ENCODE measurements at places on chromosomes 1 and 21.
A peak's percentile ranks its signal among the peaks of the same experiment; 100 is the strongest.

DNA sequence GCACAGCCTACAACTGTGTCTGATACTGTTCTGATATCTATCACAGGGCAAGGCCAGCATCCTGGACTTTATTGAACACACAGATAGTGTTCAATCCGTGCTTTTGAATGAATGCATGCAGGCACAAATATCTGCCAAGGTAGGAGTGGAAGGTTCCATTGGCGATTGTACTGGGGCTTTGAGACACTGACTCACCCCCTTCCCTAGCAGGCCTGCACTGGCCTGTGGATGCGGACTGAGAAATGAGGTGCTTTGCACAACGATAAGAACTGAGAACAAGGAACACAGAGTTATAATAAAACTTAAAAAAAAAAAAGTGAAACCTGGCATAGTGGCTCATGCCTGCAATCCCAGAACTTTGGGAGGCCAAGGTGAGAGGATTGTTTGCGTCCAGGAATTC lies 62.4 kb upstream of the NGF start:
- no peak for DNase-seq

DNA sequence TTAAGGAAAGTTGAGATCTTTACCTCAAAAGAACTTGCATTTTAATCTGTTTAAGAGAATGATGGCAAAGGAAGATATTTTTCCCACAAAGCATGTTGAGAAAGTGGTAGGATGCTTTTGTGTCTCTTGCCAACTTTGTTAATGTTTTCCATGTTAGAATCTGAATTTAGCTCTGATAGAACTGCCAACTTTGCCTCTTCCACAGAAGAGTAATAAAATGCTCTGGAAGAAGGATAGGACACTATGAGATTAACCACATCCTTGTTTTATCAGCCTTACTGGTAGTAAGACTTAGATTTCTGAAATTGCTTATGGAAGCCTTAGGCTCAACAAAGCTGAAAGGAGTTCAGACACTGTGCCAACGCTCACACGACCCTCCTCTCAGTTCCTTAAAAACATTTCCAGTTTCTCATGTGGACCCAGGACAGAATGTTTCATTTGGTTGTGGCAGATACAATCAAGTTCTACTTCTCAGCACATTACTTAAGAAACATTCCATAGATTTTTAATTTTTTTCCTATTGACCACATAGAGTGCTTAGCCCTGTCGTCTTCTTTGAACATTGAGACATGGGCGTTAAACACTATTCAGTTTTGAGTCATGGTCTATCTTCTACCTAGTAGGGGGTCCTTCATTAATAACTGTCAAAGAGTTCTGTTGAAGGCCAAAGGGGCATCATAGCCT lies 59.0 kb downstream of the MTR start:
- no peak for DNase-seq

GRCh38 chr1:67429011-67429527 lies 1.1 kb downstream of the SERBP1 start:
- peak; percentile 19 for DNase-seq

- no peak for DNase-seq
These were observed 36.4 kb downstream of the DENND1B start for GRCh38 chr1:197738927-197739326.

GRCh38 chr21:30718239-30718909 lies at the start of gene KRTAP21-3:
TSS of gene KRTAP21-3 (minus strand) at chr21:30718777. CDS start at chr21:30718759, 18 bp downstream.
- DNase-seq: no peak

DNA sequence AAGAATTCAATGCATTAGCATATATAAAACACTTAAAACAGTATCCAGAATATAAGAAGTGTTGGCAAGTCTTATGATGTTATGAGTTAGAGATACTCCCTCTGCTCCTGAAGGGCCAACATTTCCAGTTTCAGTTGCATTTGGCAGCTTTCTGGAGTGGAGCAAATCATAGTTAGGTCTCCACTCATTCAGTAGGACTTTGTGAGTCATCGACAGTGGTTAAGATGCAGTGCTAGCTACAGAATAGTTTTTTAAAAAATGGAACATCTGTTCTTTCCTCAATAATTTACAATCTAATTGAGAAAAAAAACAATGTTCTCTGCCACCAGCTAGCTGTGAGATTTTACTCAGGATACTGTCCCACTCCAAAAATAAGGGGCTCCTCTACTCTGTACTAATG lies 389.1 kb downstream of the HLX start:
- DNase-seq: no peak

DNA sequence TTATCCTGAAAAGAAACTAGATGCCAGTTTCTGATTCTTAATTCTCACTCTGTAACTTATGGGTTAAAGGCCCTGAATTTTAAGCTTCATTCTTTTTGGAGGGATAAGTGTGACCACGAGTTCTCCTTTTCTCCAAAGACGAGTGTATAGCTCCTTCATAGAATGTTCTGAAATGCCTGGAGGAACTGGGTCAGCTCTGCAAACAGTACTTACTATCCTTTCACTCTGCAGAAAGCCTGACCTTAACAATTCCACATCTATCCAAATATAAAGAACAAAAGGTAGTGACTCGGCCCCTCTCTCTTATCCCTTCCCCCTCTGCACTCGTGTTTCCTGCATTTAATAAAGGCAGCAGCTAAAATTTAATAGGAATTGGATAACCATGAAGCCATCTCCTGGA lies 150.5 kb downstream of the LYPLAL1 start:
- no peak for DNase-seq

- DNase-seq: no peak
These were observed 16.4 kb downstream of the IGFN1 start for GRCh38 chr1:201207046-201207445.

DNA sequence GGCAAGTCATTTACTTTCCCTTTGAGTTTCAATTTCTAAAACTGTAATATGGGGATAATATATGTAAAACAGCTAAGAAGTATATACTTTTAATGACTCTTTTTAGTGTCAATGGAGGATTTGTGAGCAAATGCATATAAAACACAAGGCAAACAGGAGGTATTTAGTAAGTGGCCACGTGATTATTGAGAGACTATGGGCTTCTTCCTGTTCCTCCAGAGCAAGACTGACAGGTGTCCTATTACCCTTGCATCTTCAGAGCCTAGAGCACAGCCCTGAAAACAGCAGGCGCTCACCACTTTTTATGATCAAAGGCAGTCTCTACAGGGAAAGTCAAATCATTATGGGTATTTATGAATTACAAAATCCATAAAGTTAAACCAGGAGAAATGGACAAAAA lies 941 bp upstream of the ROR1 start:
- no peak for DNase-seq

- DNase-seq: no peak
These were observed 252.6 kb downstream of the NFIA start for GRCh38 chr1:61334718-61335589.

GRCh38 chr1:3695326-3696217 lies 43.3 kb downstream of the TP73 start:
- peak; percentile 45 for DNase-seq

DNA sequence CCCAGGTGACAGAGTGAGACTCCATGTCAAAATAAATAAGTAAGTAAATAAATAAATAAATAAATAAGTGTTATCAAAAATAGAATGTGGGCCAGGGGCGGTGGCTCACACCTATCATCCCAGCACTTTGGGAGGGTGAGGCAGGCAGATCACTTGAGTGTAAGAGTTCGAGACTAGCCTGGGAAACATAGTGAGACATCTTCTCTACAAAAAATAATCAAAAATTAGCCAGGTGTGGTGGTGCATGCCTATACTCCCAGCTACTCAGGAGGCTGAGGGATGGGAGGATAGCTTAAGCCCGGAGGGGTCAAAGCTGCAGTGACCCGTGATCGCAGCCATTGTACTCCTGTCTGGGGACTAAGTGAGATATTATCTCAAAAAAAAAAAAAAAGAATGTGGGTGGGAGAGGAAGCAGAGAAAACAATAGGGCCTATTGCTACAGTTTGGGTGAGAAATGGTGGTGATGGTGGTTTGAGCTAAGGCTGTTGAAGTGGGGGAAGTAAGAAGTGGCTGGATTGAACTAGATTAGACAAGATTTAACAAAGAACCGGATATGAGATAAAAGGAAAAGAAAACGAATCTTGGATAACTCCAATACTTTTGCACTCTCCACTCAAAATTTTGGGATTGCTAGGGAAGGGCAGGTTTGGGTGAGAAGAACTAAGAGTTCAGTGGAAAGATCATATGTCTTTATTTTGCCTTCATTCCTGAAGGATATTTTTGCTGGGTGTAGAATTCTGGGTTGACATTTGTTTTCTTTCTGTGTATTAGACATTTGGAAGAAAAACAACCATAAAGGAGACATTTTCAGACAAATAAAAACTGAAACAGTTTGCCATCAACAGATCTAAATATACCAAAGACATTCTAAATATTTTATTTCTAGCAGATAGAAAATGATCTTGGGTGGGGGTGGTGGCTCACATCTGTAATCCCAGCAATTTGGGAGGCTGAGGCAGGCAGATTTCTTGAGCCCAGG lies 57.1 kb upstream of the SPOCD1 start:
- no peak for DNase-seq

- no peak for DNase-seq
These were observed 7.7 kb downstream of the PADI1 start for GRCh38 chr1:17212487-17213121.

- DNase-seq: no peak
These were observed 178.5 kb upstream of the DEPDC1 start for GRCh38 chr1:68675336-68675735.

DNA sequence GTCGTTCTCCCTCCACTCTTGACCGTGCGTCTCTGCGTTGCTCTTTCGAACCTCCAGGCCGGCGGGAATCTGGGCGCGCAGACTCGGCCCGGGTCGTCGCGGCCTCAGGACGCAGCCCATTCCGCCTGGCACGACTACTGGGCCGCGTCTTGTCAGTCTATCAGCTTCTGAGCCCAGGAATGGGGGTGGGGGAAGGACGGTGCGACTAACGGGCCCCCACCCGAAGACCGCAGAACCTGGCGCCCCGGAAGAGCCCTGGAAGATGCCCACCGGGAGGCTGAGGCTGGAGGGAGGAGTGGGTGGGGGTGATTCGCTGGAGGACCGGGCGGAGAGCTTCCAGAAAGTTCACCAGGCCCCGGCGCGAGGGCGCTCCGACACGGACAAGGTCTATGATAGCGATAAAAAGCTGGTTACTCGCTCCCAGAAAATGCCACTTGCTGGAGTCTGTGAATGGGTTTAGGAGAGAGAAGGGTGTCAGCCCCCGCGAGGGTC lies 1.7 kb upstream of the DMRTA2 start:
- no peak for DNase-seq

DNA sequence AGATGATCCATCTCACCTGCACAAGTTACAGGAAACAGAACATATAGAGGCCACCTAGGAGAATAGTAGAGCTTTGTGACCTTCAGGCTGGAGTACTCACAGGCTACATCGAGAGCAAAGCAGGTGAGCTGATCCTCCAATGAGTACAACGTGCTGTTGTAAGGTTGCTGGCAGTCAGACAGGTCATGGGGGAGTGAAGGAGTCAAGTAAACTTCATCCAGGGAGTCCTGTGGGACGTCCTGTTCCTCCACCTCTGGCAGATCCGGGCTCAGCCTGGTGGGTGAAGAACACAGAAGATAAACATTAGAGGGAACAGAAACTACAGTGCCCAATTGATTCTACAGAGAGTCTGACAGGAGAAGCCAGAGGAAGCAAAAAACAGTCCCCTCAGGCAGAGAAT lies 62.5 kb downstream of the PRKAB2 start:
- no peak for DNase-seq

GRCh38 chr21:36860736-36861594 lies 105.5 kb downstream of the HLCS start:
- no peak for DNase-seq

- no peak for DNase-seq
These were observed 3.0 kb upstream of the CRB1 start for GRCh38 chr1:197264936-197265567.

DNA sequence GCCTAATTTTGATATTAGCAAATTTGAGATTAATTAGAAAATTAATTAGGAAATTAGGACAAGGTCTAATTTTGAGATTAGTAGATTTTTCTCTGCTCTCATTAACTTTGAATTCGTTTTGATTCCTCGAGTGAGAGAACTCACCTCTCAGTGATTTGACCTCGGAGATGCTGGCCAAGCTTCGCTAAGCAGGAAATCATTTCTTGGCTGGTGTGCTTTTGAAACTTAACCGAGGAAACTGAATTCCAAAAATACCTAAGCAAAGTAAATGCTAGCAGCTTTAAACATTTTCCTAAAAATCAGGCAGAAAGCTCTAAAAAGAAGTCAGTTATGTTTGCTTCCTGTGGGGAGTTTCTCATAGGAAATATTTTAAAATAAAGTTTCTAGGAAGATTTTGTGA lies 34.9 kb downstream of the CDC14A start:
- no peak for DNase-seq

- DNase-seq: no peak
These were observed 14.9 kb upstream of the RNF223 start for GRCh38 chr1:1088801-1089680.

GRCh38 chr1:227891955-227892488 lies 55.7 kb downstream of the WNT9A start:
- DNase-seq: no peak

DNA sequence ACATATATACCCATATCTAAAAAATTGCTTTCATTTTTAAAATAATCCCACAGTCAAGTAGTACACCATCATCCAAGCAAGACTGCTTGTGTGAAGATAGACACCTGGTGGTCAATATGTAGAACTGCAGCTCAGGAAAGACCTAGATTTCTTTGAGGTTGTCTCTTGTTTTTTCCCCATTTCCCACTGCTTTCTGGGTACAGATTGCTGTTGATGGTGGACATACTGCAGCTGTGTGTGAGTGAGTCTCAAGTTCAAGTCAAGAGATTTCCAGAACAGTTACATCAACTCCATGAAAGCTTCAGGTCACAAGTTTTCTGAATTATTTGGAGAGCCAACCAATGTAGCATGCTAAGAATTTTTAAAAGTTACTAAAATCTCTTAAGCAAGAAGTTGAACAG lies 306.4 kb downstream of the DUSP10 start:
- peak; percentile 26 for DNase-seq

GRCh38 chr1:158833264-158833663 lies 2.1 kb downstream of the MNDA start:
- DNase-seq: no peak

DNA sequence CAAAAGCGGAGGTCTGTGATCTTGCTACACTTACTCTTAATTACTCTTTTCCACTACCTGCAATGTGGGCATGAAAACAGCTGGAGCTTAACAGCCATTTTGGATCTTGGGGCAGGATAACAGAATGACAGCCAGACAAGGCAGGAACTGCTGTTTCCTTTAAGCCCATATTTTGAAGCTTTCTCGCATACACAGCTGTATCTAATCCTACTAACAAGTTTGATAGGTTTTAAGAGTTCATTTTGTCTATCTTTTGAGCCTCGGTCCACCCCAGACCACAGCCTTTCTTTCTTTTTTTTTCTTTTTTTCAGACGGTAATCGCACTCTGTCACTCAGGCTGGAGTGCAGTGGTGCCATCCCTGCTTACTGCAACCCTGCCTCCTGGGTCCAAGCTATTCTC lies 42.4 kb upstream of the CRB1 start:
- DNase-seq: no peak

All from memory B cell (primary cell).